Activated CD4-positive, alpha-beta memory T cell treated with anti-CD3 and anti-CD28 coated beads for 36 hours (primary cell): ENCODE measurements at places on chromosomes 5 and 9. TPM values are rescaled to one million over a fixed set of nuclear protein-coding genes. Genes with fewer than 3 reads are reported as not detected.

DNA sequence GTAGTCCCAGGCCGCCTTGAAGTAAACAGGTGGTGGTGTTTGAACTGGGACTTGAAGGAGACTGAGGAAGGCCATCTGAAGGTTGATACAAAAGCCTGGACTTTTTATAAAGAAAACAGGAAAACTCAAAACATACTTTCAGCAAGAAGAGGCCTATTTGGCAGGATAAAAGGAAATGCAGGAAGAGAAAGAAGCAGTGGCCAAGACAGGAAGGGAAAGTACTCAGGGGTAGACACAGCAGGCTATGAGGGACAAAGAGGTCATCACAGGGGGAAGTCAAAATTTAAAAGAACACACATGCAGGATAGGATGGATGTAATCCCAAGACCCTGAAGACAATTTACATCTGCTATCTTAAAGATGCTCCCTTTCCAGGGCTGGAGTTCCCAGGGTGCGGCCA, 13.0 kb downstream of the TLE1 start:
- H3K36me3 ChIP-seq, result no peaks in the 10 kb centered on the region
- no peaks in the 10 kb centered on the region for H3K27me3 ChIP-seq
- DNase-seq, result no peak
- no peak overlapping the region for H3K4me3 ChIP-seq
- H3K4me1 ChIP-seq, result no peaks in the 10 kb centered on the region
- H3K27ac ChIP-seq, result no peak overlapping the region

- no peak overlapping the region for H3K27ac ChIP-seq
- peaks cover 29% of the 10 kb centered on the region for H3K27me3 ChIP-seq
- no peaks in the 10 kb centered on the region for H3K36me3 ChIP-seq
Observed at GRCh38 chr5:151406322-151406947, 41.0 kb upstream of the SLC36A1 start.

DNA sequence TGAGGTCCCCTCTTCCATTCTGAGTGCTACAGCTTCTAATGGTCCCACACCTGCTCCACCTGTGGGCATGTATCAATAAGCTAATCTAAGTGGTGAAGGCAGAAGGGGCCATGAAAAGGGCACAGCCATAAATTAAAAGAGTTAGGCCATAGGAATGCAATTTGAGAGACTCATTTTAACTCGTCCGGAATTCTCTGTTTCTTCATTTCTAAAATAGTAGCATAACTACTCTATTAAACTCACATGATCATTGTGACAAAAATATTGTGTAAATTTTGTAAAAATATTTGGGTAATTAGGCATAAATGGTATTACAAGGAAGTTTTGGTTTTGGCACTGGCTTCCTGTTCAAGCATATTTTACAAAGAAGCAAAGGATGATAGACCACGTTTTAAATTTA, 103.1 kb upstream of the TXNDC8 start:
- H3K27ac ChIP-seq, result no peak overlapping the region
- H3K4me1 ChIP-seq, result no peaks in the 10 kb centered on the region
- no peaks in the 10 kb centered on the region for H3K36me3 ChIP-seq
- H3K27me3 ChIP-seq, result no peaks in the 10 kb centered on the region
- H3K4me3 ChIP-seq, result no peak overlapping the region
- no peak for DNase-seq

DNA sequence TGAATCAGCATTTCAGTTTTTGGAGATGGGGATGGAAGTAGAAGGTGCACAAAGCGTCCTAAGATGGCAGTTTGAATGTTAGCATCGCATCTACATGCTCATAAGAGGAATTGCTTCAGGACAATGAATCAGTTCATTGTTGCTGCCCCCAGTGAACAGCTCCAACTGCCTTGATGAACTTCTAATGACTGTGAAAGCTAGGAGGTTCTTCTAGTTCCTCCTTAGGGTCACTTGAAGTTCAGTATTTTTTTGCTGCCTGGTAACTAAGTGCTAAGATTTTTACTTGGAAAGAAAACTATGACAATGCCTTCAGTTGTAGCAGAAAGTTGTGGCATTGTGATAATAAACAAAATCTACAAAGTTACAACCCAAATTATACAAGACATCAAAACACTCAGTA, 271.6 kb downstream of the RAB3C start:
- H3K4me3 ChIP-seq, result no peak overlapping the region
- no peak for DNase-seq

- H3K27ac ChIP-seq, result no peak overlapping the region
- DNase-seq, result no peak
- no peaks in the 10 kb centered on the region for H3K36me3 ChIP-seq
- no peaks in the 10 kb centered on the region for H3K4me1 ChIP-seq
- H3K4me3 ChIP-seq, result no peak overlapping the region
- peaks cover 2% of the 10 kb centered on the region for H3K27me3 ChIP-seq
Observed at GRCh38 chr5:6158974-6159831, 219.1 kb downstream of the MED10 start.

- no peaks in the 10 kb centered on the region for H3K4me1 ChIP-seq
- H3K36me3 ChIP-seq, result no peaks in the 10 kb centered on the region
- no peak overlapping the region for H3K4me3 ChIP-seq
- peaks cover 6% of the 10 kb centered on the region for H3K27me3 ChIP-seq
- no peak for DNase-seq
- H3K27ac ChIP-seq, result no peak overlapping the region
Observed at GRCh38 chr5:95989283-95990048, 27.8 kb upstream of the ELL2 start.

GRCh38 chr5:90184764-90185163, 224.8 kb downstream of the CETN3 start:
- H3K4me1 ChIP-seq, result no peaks in the 10 kb centered on the region
- H3K4me3 ChIP-seq, result no peak overlapping the region
- H3K27me3 ChIP-seq, result no peaks in the 10 kb centered on the region
- no peaks in the 10 kb centered on the region for H3K36me3 ChIP-seq

DNA sequence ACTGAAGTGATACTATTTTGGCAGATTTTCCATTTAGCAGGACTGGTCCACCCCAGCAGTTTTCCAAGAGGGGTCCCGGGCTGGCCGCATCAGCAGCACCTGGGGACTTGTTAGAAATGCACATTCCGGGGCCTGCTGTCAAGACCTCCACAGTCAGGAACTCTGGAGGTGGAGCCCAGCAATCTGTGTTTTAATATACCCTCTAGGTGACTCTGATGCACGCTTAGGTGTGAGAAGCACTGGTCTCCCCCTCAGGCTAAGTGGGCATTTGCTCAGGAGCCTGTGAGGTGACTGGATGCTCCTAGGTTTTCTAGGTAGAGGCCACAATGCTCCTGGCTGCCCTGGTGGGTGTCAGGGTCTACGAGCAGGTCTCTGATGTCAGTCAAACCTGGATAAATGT, 81.7 kb downstream of the DCP2 start:
- no peaks in the 10 kb centered on the region for H3K36me3 ChIP-seq
- H3K4me1 ChIP-seq, result peaks cover 19% of the 10 kb centered on the region
- no peak overlapping the region for H3K4me3 ChIP-seq
- no peak overlapping the region for H3K27ac ChIP-seq
- DNase-seq, result no peak
- H3K27me3 ChIP-seq, result no peaks in the 10 kb centered on the region

DNA sequence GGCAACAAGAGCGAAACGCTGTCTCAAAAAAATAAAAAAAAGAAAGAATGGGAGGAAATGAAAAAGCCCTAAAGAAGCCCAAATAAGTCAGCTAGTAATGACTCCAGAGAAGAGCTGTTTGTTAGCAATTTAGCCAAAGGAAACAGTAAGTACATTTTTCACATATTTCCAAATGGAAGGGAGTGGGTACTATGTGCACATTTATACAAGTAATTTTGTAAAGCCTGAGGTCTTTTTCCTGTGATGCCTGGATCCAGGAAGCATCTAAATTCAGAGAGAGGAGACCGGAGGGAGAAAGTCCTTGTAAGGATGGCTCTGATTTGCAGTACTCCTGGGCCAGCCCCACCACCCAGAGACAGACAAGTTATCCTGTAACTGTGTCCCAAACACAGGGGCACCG, 14.7 kb downstream of the FBP1 start:
- no peaks in the 10 kb centered on the region for H3K27me3 ChIP-seq
- H3K36me3 ChIP-seq, result no peaks in the 10 kb centered on the region
- no peak overlapping the region for H3K4me3 ChIP-seq
- no peak overlapping the region for H3K27ac ChIP-seq
- DNase-seq, result no peak

- H3K4me3 ChIP-seq, result no peak overlapping the region
- DNase-seq, result no peak
- H3K27ac ChIP-seq, result no peak overlapping the region
- H3K36me3 ChIP-seq, result peaks cover 27% of the 10 kb centered on the region
- no peaks in the 10 kb centered on the region for H3K4me1 ChIP-seq
Observed at GRCh38 chr5:50822761-50823160, 156.3 kb downstream of the PARP8 start.

DNA sequence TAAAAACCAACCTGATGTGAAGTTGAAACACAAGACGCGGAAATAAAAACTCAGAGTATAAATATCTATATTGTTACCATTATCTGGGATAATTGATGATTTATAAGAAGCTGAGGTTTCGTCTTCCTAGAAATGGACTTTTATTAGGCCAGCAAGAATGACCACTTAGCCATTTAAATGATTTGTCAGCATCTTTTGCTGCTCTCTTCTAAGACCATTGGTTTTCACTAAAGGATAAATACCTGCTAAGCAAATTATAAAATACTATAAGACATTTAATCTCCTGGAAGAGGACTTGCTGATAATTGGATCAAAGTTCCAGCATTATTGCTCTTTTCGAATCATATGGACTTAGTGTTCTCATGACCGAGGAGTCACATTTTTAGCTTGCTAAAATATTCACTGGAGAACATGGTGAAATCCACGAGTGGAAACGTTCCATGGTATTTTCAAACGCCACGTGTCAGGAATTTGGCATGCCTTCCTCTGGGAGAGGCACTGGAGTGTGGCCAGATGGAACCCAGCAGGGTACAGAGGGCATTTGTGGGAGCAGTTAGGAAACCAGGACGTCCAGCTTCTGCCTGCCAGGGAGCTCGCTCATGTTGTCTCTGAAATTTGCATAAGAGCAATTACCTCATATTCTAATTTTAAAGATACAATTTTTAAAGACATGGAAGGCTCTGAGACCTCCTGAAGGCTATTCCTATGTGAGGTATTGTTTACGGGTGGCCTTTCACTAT, 43.1 kb downstream of the TNFAIP8 start:
- H3K4me3 ChIP-seq, result no peak overlapping the region
- no peak for DNase-seq
- H3K4me1 ChIP-seq, result peaks cover 72% of the 10 kb centered on the region

The FST gene
- total RNA-seq, result 0.36 TPM

The ORM2 gene
- total RNA-seq, result not detected

The THBS4 gene
- total RNA-seq, result 2.2 TPM

The GADD45G gene
- total RNA-seq, result 5.7 TPM

The SELENOP gene
- not detected for total RNA-seq

The TEK gene
- not detected for total RNA-seq

The GPRIN1 gene
- 4.5 TPM for total RNA-seq
